Calu3 (cell line): ENCODE measurements at places on chromosomes 5 and 9. TPM values are rescaled to one million over a fixed set of nuclear protein-coding genes. Genes with fewer than 3 reads are reported as not detected.

GRCh38 chr9:136105398-136106135, 10.5 kb upstream of the NACC2 start:
- no peak for DNase-seq
- no peaks in the 10 kb centered on the region for H3K4me1 ChIP-seq
- peaks cover 37% of the 10 kb centered on the region for H3K27me3 ChIP-seq

GRCh38 chr9:86924206-86924605, 23.1 kb downstream of the GAS1 start:
- H3K4me3 ChIP-seq = no peak overlapping the region
- H3K27me3 ChIP-seq = peaks cover 59% of the 10 kb centered on the region
- H3K27ac ChIP-seq = no peak overlapping the region
- no peaks in the 10 kb centered on the region for H3K4me1 ChIP-seq

DNA sequence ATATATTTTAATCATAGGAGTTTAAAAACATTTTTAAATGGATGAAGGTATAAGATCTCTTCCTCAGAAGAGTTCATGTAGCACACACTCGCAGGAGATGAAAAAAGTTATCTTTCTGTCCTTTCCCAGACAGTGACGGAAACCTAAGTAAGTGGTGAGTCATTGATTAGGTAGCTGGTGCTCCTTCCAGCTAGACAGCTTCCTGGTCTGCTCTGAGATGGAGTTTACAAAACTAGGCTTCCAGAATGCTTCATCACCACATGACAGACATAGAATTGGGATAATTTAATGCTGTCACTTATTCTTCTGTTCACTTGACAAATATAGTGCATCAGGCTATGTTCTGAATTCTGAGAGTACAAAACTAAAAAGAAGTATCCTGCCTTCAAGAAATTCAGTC, 2393.0 kb upstream of the C9orf72 start:
- DNase-seq = peak; percentile 15
- peaks cover 12% of the 10 kb centered on the region for H3K4me1 ChIP-seq
- no peaks in the 10 kb centered on the region for H3K36me3 ChIP-seq
- H3K4me3 ChIP-seq = no peak overlapping the region
- H3K27me3 ChIP-seq = no peaks in the 10 kb centered on the region
- H3K27ac ChIP-seq = no peak overlapping the region

DNA sequence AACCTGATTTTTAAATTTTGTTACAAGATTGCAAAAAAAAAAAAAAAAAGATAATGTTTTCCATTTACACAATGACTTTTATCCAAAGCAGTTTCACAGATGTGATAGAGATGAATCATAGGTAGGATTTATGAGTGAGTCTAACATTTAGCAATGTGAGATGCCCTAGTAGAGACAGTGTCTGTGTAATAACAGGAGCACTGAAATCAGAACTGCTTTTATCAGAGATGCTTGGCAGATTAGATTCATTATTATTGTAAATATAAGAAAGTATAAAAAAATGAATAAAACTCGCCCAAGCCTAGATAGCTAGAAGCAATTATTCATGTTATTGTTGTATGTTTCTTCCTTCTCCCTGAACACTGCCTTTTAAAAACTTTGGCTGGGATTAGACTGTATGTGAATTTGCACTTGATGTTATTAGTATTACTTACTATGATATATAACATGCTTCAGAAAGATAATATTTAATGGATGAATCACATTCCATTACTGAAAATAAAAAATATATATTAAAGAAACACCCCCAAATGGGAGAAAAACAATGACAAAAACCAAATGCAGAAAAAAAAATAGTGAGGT, 567.3 kb upstream of the KLF4 start:
- no peaks in the 10 kb centered on the region for H3K27me3 ChIP-seq
- no peak overlapping the region for H3K4me3 ChIP-seq
- DNase-seq = no peak
- H3K4me1 ChIP-seq = peaks cover 32% of the 10 kb centered on the region
- H3K27ac ChIP-seq = no peak overlapping the region

DNA sequence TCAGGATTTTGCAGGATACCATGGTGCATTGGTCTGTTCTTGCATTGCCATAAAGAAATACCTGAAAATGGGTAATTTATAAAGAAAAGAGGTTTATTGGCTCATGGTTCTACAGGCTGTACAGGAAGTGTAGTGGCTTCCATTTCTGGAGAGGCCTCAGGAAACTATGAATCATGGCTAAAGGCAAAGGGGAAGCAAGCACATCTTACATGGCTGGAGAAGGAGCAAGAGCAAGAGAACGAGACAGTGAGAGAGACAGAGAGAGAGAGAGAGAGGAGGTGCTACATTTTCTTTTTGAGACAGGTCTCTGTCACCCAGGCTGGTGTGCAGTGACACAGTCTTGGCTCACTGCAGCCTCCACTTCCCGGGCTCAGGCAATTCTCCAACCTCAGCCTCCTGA, 43.9 kb downstream of the P4HA2 start:
- peaks cover 11% of the 10 kb centered on the region for H3K4me1 ChIP-seq
- H3K27me3 ChIP-seq = no peaks in the 10 kb centered on the region
- no peak overlapping the region for H3K4me3 ChIP-seq
- no peak for DNase-seq

- H3K27me3 ChIP-seq = peaks cover 14% of the 10 kb centered on the region
- H3K27ac ChIP-seq = no peak overlapping the region
- no peak for DNase-seq
- H3K4me3 ChIP-seq = no peak overlapping the region
- peaks cover 6% of the 10 kb centered on the region for H3K4me1 ChIP-seq
Measured at GRCh38 chr5:76718381-76718832, 2.5 kb downstream of the F2R start.

INSL4 gene
- total RNA-seq = 0.44 and 0.54 TPM in 2 replicates
